ENCODE measurements at places on chromosomes 5 and 9. TPM values are rescaled to one million over a fixed set of nuclear protein-coding genes. Genes with fewer than 3 reads are reported as not detected.

- no peak for DNase-seq
These were observed 252.6 kb downstream of the ADAMTSL1 start for GRCh38 chr9:18726546-18726945.

- DNase-seq, result no peak
These were observed 92.2 kb upstream of the TRPM3 start for GRCh38 chr9:71213633-71214032.

- DNase-seq, result no peak
These were observed 36.6 kb upstream of the KCNMB1 start for GRCh38 chr5:170425731-170426130.

DNA sequence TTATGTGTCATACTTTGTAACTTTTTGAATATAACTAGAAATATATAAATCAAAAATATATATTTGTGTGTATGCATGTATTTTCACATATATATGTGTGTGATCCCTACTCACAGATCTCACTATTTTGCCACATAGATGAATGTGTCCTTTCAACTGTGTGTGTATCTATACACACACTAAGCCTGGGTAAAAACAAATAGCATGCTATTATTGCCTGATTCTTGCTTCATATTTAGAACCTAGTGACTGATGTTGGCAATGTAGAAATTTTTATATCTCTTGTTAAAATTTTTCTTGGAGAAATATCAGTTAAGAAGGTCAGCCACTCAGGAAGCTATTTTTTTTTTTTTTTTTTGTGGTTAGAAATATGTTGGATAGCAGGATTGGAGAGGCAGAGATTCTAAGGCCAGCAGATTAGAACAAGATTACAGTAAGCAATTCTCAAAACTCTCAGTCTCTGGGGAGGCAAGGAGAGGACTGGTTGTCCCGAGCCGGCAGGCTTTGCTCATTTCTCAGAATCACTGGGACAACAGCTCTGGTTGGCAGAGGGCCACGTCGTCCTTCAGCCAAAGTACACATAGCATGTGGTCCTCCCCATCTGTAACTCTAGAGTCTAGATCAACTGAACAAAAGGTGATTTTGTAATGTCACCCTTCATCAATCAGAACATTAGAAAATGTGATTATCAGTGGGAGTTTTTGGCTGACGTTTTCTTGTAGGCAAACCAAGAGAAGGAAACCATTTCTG, 19.7 kb downstream of the C6 start:
- DNase-seq, result peak; percentile 71

STK32A gene
- total RNA-seq, result 3.0 TPM

IL3 gene
- total RNA-seq, result not detected

SPINK7 gene
- not detected for total RNA-seq

Data from renal cortical epithelial cell (primary cell).